Choroid plexus epithelial cell (primary cell): ENCODE measurements at places on chromosomes 2 and 18.

DNA sequence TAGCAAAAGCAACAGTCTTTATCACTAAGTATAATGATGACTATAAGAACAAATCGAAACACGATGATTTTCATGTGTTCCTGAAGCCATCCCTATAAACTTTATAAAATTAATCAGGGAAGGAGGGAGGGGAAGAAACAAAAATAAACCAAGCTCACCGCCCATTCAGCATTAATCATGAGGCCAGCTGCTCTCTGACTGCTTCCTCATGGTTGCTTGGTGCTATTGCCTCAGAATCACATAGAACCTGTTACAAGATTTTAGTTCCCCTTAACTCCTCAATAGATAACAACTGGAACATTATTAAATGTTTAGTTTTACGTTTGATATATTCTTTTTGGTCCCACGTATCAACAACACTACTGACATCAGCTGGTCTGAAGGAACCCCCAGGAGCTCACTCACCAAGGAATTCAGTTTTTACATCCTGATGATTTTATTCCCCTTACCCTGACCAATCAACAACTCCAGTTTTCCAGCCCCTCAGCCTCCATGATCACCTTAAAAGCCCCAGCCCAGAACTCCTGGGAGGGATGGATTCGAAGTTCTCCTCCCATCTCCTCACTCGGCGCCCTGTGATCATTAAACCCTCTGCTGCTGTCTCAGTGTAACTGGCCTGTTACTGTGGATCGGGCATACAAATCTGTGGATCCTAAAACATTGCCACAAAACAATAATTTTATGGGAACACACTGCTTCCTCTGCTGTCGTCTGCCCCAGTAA lies 10.6 kb upstream of the HNRNPLL start:
- no peak for DNase-seq

- DNase-seq, result no peak
These were observed 377.5 kb upstream of the PIK3C3 start for GRCh38 chr18:41577529-41577928.

DNA sequence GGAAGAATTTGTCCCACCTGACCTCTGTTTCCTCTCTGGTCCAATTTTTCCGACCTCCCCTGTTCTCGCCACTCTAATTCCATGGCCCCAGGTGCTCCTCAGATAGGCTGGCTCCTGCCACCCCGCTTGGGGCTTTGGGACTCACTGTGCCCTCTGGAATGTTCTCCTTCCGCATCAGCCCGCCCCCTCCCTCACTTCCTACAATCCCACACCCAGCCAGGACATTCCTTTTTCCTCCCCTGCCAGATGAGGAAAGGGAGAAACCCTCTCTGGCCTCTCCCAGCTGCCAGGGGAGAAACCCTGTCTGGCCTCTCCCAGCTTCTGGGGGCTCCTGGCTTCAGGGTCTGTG lies 3.1 kb upstream of the OR6B2 start:
- no peak for DNase-seq

DNA sequence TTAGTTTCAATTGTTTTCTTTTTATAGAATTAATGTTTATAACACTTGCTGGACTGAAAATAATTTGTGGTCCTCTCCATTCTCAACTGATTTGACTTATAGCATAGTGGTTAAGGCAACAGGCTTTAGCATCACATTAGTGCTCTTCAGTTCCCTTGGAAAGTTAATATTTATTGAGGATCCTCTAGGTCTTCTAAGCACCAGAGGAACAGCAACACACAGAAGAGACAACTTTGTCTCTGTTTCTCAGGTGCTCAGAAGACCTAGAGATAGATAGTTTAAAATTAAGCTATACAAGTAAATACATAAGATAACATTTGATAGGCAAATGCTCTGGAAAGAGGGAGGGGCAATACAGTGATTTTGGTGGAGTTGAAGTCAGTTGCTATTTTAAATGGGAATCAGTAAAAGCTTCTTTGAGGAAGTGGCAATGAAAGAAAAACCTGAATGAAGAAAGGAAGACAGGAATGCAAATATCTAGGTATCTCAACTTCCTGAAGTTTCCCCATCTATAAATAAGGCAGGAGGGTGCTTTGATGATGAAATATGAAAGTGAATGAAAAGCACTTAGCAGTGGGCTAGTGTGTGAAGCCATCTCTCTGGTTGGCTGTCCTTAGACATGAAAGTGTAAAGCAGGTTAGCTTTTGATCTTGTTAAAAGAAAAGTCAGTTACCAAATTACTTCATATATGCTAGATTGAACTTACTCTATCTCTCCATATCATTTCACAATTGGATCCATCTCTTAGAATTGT lies 7.9 kb downstream of the NEUROD1 start:
- no peak for DNase-seq

DNA sequence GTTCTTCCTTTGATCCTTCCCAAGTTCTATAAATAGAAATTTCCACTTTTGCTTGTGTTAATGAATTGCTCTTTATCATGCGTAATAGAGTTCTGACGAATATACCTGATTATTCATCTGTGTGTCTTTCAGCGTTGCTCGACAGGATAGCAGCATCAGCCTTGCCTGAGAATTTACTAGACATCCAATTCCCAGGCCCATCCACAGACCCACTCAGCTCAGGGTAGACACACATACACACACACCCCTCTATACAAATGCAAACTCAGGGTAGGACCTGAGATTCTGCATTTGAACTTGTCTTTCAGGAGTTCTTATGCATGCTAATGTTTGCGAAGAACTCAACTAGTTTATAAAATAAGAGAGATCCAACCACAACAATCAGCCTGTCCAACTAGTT lies 343.4 kb upstream of the GYPC start:
- DNase-seq, result no peak

DNA sequence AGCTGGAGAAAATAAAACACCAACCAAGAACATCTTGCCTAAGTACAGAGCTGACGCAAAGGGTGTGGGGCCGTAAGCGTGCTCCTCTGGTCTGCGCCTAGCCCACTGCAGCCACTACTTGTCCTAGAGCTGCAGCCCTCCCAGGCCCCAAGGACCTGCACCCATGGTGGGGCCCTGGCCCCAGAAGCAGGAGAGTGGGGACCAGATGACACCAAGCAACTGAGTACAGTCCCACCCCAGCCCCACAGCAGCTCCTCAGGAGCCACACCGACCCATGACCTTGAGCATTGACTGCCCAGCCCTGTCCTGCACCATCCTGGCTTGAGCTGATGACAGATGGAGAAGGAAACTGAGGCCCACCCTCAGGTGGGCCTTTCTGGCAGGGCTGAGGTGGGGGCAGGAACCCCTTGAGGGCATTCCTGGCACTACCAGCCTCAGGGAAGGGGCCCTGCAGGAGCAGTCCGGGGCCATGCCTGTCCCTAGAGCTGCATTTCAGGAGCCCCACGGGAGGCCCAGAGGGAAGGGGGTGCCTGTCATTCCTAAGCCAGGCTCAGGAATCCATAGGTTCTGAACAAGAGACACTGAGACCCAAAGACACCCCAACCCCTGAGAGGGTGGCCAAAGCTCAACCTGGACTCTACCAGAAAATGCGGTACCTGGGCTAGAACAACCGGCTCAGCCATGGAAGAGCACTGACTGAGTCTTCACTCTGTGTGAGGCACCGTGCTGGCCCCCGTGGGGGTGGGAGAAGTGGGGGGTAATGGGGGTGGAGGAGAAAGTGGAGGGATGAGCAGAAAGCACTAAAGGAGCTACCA lies 4.9 kb downstream of the KIF1A start:
- no peak for DNase-seq

DNA sequence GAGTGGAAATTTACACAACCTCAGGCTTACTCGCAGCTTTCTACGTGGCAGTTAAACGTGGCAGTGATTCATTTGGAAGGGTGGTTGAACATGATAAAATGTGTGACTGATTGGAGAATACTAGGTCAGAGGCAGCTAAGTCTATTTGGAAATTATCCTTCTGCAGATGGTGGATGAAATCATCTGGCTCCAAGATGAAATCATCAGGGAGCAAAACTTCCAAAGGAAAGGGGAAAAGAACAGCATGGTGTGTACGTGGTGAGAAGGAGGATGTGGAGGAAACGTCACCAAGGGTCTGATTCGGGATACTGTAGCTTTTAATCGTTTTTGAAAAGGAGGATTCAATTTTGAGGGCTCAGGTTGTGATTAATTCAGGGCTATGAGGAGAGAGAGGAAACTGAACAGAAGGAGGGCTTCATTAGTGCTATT lies 47.9 kb downstream of the COL3A1 start:
- DNase-seq, result peak; percentile 93

GRCh38 chr18:22267697-22268096 lies 98.3 kb downstream of the GATA6 start:
- peak; percentile 84 for DNase-seq

GRCh38 chr2:233688341-233688740 lies 4.3 kb upstream of the UGT1A6 start:
- DNase-seq, result no peak

- no peak for DNase-seq
These were observed 273 bp upstream of the NXPH2 start for GRCh38 chr2:138780446-138780880.

DNA sequence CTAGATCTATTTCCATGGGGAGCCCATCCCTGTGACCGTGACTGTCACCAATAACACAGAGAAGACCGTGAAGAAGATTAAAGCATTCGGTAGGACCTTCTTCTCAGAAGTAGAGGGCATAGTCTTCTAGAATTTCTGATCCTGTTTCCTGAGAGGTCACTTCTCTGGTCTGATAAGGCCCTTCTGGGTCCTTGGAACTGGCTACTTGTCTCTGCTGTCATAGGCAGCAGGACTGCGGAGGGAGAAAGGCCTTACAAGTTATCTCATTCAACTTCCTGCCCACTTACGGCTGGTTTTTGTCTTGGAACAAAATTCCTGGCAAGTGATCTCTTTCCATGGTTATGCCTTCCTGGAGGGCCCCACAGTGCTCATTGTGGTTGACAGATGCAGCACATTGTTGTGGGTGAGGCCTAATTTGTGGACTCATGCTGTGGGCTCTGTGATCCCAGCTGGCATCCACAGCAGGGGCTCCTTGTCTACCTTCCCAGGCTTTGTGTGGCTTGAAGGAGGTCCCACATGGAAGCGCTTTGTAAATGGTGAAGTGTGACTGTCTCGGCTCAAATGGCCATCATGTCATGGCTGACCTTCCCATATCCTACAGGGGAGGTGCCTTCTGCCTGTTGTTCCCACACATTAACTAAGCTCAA lies 22.0 kb downstream of the SAG start:
- no peak for DNase-seq

DNA sequence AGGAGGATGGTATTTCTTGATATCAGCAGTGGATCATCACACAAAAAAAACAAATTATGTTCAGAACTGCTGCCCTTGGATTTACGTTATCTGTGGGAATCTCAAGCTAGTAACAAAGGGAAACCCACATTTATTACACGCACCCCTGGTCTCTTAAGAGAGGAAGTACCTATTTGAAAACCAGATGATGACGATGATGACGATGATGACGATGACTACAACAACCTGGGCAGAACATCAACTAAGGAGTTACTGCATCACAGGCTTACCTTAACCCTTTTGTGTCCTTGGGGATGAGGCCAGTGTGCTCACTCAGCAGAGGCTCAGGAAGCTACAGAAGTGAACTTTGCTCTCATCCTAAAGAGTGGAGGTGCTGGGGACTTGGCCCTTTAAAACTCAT lies 169.4 kb downstream of the FSHR start:
- DNase-seq, result no peak

DNA sequence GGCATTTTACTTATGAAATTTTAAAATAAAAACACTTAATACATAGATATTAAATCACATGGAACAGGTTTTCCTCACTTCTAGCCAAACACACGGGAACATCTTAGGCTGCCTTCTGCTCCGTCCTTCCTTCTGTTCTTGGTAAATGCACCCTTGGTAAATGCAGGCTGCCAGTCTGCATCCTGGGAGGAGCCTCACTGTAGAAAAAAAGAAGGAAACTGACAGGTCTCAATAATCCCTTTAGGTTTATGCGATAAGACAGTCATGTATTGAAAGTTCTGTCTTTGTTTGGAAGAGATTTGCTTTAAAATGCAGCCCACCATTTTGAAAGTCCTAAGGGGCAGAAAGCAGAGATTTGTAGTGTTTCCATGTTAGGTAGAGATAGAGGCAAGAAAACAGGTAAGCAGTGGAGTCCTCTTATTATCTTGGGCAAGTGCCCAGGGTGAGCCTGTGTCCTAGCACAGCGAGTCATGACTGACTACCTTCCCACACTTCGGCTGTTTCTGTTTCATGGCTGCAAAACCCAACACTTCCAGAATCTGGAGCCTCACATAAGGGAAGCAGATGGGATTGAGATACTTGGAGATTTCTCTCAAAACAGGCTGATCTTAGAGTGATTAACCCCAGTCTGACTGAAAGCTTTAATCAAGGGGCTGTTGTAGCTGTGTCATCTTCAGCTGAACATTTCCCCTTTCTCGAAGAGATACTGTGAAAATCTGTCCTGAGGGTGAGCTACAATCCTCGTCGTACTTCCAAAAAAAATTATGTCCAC lies 131.4 kb upstream of the MAP3K20 start:
- DNase-seq, result no peak

- DNase-seq, result peak; percentile 60
These were observed 153.6 kb downstream of the NCKAP5 start for GRCh38 chr2:133414486-133415209.

DNA sequence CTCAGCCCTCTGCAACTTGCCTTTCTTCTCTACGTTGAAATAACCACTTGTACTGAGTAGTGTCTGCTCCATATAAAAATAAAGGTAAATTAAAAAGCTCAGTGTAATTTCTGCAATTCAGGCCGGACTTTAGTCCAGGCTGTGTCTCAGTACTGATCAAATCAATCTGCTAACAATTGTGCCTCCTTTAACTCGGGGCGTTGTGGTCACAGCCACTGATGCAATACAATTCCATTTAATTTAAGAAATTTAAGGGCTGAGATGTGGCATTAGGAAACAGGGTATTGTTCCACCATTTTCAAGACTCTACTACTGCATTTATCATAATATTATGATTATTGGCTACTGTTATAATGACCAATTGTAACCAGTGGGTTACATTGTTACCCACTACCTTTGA lies 60.0 kb upstream of the NPAS2 start:
- DNase-seq, result no peak

GRCh38 chr2:48343571-48344440 lies 186.1 kb upstream of the STON1 start:
- DNase-seq, result peak; percentile 93

DNA sequence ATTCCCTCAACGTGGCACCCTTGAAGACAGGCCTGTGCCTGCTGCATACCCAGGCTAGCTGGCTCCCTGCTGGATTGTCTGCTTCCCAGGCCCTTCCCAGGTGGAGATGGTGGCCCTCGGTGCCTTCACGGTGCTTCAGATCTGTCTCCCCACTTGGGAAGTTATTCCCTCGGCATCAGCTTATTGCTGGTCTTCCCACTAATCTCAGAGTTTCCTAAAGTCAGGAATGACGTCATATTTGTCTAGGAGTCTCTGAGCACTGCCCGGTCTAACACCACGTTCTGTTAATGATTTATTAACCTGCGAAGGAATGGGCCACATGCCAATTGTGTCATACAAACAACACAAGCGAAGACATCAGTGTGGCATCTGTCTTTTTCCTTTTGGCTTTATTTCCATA lies 269.8 kb upstream of the ID2 start:
- DNase-seq, result no peak
